ENCODE measurements at places on chromosomes 11 and 22.

DNA sequence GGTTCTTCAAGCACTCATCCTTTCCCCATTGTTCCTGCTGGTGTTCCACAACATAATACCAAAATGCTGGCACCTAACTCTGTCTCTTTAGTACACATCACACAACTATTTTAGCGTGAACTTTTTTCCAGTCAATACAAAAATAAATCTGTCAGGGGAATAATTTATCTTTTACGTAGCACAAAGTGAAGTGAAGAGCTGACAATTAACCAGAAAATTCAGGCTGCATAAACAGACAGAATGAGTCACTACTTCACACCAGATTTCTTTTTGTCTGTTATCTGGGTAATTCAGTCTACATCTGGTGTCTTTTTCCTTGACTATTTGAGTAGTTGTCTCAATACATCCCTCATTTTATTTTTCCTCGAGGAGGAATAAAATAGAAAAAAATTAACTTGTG, 7.9 kb upstream of the ETS1 start:
- DNase-seq = no peak

- DNase-seq = no peak
Observed at GRCh38 chr11:8693010-8693551, 10.5 kb downstream of the RPL27A start.

DNA sequence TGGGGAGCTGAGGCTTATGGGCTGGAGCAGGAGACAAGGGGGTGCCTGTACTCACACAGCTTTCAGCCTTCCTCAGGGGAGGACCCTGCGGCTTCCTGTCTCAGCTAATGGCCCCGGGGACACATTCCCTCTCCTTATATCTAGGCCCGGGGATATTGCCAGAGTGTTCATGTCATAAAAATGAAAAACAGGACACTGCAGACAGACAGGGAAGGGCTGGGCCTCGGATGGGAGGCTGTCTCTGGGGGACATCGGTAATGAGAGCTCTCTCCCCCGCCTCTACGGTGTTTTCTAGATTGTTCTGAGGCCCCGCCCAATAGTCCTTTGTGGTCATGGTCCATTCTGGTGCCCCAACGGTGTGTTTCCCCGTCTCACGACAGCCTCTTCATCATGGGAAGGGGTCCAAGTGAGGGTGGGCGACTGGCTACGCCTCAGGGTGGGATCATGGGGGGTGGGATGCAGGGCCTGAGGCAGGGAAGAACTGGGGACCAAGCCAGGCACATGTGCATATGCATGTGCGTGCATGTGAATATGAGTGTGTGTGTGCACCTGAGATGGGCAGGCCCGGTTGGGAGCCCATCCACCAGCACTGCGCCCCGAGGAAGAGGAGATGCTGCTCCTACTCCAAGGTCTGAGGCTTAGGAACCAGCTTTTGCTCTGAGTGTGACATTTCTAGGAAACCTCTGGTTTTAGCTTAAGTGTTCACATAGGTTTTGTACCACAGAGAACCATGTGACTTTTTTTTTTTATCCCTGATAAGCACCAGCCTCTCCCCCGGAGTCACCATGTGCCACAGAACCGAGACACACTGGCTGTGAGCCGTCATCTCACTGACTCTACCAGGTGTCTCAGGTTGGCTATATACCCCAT, 5.3 kb downstream of the ARVCF start:
- DNase-seq = no peak

DNA sequence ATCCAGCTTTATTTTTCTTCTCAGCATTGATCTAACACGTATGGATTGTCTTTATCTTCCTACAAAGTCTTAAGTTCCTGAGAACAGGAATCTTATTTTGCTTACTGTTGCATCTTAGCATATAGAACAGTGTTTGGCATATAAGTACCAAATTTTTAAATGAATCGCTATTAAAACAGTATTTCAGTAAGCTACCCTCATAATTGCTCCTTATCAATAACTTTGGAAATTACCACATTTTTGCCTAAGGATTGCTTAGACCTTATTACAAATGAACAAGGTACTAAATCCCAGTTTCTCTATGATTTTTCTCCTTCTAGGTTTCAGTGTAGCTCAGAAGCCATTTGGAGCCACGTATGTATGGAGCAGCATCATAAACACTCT, 9.7 kb downstream of the DEPDC7 start:
- no peak for DNase-seq

- DNase-seq = no peak
Observed at GRCh38 chr11:87493516-87493915, 455.8 kb downstream of the TMEM135 start.
